ENCODE measurements at places on chromosomes 5 and 9.

- no peak for DNase-seq
These were observed 361.3 kb downstream of the PTPRD start for GRCh38 chr9:10251490-10251889.

GRCh38 chr5:83987513-83988292, 267.0 kb upstream of the HAPLN1 start:
- no peak for DNase-seq

DNA sequence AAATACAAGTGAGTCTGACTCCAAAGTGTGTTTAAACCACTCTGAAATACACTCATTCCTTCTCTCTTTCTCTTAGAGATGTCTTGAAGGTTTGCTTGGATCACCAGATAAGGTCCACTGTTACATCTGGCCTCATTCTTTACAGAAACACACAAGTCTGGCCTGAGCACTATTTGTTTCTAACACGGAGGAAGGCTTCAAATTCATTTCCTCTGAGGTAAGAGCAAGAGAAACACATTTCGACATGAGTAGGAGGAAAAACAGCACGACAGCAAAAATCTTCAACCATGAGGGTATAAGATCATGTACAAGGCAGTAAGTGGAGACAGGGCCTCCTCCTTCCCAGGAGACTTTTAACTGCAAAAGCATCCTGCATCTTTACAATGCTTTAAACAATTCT, 8.0 kb downstream of the SIL1 start:
- no peak for DNase-seq

- DNase-seq, result no peak
These were observed 13.7 kb downstream of the DOLPP1 start for GRCh38 chr9:129094387-129095169.

DNA sequence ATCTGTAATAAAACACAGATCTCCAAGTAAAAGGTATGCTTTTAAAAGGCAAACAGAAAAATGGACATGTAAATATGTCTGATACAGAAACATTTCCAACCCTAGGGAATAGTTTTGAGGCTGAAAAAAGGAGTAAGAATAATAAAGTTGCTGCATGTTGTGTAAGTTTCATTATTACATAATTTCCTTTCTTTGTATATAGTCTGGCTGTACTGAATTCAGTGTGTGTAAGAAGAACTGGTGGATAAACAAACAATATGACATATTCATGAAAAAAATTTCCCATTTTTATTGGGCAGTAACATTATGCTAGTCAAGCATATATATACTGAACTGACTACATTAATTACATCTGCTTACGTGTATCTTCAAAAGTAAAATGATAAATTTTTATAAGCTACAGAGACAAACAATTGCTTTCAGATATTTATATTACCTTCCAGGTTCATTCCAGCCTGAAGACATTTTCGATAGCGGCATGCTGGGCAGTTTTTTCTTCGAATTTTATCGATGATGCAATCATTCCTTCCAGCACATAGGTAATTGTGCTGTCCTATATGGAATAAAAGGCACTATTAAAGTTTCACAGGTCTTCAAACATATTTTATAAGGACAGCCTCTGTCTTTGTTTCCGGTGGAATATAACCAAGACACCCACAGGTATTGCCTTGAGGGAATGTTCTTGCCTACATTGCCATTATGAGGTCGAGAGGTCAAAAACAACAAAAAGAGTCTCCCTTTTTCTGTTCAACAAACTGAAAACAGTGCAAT, 93.6 kb downstream of the NR3C1 start:
- no peak for DNase-seq

DNA sequence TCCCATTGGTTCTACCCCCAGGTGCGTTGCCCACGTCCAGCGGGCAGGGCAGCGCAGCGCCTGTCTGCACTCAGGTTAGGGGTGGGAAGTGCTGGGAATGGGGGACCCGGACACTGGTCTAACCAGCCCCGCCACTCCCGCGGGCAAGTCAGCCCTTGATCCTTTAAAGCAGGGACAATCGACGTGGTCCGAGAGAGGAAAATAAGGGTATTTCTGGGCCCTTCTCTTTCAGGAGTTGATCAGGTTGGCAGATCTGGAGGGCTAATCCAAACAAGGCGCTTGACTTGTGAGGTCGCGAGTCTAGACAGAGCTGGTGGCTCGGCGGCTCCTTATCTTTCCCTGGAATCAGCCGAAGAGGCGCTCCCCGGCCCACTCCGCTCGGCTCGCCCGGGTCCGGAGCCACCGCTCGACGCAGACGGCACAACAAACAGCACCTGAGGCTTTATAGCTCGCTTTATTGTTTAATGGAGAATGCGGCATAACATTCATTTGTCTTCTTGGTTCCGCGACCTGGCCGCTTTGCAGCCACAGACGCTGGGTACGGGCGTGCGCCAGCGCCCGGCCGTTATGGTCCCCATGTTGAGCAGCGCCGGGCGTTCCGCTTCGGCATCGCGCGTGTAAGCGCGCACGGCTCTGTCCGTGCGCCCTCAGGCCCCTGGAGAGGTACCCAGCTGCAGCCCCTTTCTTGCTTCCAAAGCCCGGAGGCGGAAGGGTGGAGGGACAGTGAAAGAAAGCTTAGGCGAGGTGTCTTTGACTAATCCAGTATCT, 15.8 kb downstream of the ISL1 start:
- DNase-seq, result no peak

- DNase-seq, result no peak
These were observed 82.1 kb downstream of the CCDC192 start for GRCh38 chr5:127785098-127785927.

- no peak for DNase-seq
These were observed 26.4 kb upstream of the PIK3R1 start for GRCh38 chr5:68189171-68189570.

All from stimulated activated CD8-positive, alpha-beta memory T cell treated with anti-CD3 and anti-CD28 coated beads, Interleukin-15, amount 100 ng/mL, for 4 hours (primary cell).